ENCODE measurements at places on chromosomes 3 and 15. TPM values are rescaled to one million over a fixed set of nuclear protein-coding genes. Genes with fewer than 3 reads are reported as not detected.

DNA sequence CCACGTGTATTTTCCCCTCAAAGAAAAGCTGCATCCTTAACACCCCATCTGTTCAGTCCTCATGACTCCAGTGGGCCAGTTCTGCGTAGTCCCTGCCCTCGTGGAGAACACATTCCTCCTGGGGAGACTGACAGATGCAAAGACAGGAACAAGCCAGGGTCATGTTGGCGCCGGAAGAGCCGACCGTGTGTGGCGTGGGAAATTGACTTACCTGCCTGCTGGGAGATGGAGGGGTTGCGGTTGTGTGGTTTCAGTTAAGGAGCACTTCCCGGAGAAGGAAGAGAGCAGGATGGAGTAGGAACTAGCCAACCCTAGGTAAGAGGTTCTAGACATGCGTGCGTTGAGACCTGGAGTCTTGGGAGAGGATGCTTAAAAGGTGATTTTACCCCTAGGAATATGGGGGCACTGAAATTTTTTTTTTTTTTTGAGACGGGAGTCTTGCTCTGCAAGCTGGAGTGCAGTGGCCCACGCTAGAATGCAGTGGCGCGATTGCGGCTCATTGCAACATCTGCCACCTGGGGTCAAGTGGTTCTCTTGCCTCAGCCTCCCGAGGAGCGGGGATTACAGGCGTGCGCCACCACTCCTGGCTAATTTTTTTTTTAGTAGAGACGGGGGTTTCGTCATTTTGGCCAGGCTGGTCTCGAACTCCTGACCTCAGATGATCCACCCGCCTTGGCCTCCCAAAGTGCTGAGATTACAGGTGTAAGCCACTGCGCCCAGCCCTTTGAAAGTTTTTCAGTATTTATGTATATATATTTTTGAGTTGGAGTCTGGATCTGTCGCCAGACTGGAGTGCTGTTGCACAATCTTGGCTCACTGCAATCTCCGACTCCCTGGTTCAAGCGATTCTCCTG, 1.4 kb downstream of the VHL start:
- DNase-seq, result no peak

Gene GHSR
- 1.4 TPM for total RNA-seq

GRCh38 chr15:79116771-79117170, 26.2 kb upstream of the RASGRF1 start:
- DNase-seq, result no peak

DNA sequence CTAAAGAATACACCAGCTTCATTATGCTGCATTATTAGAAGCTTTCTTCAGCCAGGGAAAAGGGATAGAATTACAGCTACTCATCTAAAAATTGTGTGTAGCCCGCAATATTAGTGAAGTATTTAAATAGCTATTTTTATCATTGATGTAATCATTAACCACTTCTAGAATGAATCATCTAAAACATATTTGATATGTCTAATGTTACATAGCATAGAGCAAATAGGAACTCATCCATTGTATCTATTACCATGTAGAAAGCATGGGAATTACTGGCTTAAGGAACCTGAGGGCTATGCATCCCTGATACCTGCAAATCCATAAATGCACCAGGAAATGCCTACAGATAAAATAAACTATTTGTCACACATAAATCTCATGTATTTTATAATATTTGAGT, 54.5 kb upstream of the VGLL3 start:
- DNase-seq, result no peak

GRCh38 chr3:147960786-147961185, 551.6 kb downstream of the ZIC1 start:
- no peak for DNase-seq

DNA sequence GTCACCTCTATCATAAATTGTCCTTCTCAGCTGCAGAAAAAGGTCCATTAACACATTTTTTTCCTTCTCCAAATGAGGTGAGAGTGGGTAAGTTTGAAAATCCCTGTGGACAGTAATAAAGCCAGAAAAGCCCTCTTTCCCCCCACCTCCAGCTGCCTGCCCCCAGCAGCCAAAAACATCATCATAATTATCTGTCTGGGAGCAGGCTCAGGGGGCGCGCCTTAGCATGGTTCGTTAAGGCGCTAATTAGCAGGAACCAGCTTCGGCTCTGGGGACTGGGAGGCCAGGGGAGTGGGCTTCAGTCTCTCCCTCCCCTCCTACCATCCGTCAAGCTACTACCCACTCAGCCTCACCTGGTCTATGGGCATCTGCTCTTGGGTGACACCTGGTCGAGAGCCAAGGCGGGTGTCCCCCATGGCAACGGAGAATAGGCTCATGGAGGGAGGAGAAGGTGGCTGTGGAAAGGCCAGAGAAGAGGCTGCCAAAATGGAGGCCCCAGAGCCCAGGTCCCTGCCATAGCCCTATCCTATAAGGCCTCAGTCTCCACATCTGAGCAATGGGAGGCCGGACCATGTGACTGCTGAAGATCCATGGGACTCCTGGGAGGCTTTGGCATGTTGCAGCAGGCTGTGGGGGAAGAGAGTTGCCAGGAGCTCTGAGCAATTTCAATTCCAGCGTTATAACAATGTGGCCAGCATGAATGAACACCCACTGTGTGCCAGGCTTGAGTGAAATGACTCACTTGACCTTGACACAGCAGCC, 140.1 kb upstream of the LINGO1 start:
- no peak for DNase-seq

- DNase-seq, result no peak
Measured at GRCh38 chr3:78235841-78236240, 1195.9 kb downstream of the ROBO2 start.

Gene GOLGA8O
- total RNA-seq, result not detected

- no peak for DNase-seq
Measured at GRCh38 chr15:92728266-92728665, 72.7 kb upstream of the FAM174B start.

Gene SHQ1
- total RNA-seq, result 17.1 TPM

- DNase-seq, result peak; percentile 68
Measured at GRCh38 chr3:64445109-64445943, 220.1 kb upstream of the PRICKLE2 start.
